ENCODE measurements at places on chromosomes 6 and 20.

GRCh38 chr20:20463933-20464374, 96.0 kb downstream of the INSM1 start:
- peak; percentile 79 for DNase-seq

DNA sequence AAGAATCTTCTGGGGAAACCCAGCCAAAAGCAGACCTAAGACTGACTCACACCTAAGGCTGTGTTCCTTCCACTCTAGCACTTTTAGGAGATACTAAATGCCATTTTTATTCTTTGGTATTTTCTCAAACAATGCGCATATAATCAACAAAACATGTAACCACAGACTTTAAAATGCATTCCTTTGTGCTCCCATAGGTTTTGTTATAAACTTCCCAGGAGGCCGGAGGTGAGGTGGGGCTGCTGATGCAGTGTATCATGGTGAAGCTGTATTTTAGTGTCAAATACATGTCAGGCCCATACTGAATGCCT, 155.2 kb downstream of the BTBD3 start:
- no peak for DNase-seq

DNA sequence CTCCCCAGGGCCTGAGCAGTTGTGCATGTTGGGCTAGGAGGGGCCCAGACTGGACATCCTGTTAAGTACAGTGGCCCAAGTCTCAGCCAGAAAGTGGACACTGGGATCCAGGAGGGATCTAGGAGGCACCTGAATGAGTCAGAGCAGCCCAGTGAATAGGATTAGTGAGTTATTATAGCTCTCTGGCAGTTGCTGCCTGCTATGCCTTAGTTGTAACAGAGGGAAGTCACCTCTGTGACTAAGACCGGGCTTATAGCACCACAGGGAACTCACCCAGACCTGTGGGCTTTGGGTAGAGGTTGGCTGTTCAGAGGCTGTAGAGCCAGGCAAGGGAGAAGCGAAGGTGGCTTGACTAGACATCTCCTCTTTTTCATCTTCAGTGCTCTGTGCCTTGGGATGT, 39.0 kb upstream of the AAR2 start:
- no peak for DNase-seq

DNA sequence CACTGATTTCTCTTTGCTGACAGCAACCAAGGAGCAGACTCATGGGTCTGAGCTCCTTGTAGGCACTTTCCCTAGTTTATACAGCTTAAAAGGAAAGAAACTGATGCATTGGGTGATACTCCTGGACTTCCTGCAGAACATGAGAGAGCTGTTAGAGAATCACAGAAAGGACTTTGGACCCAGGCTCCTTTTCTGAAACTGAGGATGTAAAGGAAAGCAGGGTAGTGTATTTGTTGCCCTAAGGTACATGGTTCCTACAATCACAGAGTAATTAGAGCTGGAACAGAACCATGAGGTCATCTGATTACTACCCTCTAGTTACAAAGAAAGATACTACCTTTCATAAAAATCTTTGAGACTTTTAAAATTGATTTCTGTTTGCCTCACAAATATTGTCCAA, 477.1 kb upstream of the SPTLC3 start:
- DNase-seq: no peak

DNA sequence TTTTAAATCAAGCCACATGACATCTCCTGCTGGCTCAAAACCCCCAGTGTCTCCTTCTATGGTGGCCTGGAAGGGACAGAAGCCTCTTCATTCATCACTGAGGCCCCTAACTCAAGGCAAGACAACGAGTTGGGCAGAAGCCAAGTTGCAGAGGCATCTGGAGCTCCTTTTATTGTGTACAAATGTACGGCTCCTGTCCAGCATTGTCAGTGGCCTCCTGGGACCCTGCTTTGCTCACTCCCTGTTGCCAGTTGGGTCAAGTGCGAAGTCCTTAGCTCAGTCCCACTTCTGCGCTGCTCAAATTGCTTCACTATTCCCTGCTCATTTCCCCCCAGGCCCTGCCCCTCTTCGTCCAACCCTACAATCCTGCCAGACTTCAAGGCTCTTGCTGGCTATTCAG, 181.2 kb upstream of the PMEPA1 start:
- DNase-seq: no peak

GRCh38 chr20:49568278-49569151, 578 bp upstream of the PTGIS start:
- no peak for DNase-seq

DNA sequence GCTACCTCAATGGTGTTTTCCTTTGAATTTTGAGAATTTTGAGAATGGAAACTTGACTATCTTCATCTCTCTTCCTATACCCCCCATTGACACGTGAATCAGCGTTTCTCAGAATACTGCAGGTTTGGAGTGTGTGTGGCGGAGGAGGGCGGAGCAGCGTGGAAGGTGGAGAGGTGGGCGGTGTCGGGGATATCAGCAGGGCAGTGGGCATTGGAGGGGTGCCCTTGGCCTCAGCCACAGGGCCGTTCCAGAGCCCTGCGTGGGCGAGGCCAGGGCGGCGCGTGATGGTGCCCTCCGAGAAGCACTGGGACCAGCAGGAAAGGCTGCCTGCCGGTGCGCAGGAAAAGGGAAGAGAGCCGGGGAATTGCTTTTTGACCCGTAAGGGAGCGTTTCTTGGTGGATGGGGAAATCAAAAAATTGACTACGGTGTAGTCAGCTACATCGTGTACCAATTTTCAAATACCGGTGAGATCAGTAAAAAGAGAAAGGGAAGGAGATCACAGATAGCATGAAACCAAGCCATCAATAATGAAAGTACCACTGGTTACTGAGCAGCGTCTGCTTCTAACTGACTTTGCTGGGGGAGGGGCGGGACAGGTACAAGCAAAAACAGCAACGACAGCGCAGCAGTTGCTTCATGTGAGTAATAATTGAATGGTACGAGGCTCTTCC, 82.7 kb upstream of the DUSP22 start:
- DNase-seq: no peak

GRCh38 chr20:7856756-7857155, 83.5 kb downstream of the HAO1 start:
- DNase-seq: no peak

DNA sequence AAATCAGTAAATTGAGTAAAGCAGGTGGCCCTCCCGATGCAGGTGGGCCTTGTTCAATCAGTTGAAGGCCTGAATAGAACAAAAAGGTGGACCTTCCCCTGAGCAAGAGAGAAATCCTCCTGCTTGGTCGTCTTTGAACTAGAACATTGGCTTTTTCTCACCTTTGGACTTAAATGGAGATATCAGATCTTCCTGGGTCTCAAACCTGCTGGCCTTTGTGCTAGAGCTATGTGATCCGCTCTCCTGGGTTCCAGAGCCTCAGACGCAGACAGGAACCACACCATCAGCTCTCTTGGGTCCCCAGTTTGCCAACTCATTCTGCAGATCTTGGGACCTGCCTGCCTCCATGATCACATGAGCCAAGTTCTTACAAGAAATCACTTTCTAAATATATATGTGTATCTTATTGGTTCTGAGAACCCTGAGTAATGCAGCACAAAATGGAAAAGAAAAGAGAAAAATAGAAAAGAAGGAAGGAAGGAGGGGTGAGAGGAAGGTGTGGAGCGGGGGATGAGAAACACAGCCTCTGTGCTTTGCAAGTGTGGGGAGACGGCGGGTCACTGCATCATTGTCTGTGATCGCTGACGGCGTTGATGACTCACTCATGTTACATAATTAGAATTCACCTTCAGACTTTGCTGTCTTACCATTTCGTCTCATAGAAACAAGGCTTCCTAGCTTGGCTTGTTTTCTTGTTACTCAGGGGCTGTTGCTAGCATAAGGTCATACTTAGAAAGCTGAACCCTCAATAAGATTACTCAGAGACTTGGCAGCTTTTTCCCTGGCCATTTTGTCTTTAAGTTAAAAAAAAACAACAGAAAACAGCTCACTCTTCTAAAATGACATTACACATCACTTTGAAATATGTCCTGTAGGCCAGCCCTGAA, 85.7 kb upstream of the NEDD9 start:
- peak; percentile 14 for DNase-seq

DNA sequence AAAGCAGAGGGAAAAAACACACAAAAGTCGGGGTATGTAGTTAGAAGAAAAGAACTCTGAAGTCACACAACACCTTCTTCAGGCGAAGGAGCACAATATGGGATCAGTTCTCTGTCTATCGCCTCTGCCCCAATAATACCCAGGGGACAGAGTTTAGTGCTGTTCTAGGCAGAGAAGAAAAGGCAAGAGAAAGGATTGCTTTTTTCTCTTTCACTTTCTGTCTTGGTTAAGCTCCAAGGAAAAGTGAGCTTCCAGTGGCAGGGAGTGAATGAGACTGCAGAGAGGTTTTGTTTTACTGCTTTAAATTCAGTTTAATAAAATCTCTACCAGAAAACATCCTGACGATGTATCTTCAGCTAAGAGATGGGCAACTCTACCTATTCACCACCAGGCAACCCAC, 86.6 kb upstream of the STXBP5 start:
- DNase-seq: no peak

DNA sequence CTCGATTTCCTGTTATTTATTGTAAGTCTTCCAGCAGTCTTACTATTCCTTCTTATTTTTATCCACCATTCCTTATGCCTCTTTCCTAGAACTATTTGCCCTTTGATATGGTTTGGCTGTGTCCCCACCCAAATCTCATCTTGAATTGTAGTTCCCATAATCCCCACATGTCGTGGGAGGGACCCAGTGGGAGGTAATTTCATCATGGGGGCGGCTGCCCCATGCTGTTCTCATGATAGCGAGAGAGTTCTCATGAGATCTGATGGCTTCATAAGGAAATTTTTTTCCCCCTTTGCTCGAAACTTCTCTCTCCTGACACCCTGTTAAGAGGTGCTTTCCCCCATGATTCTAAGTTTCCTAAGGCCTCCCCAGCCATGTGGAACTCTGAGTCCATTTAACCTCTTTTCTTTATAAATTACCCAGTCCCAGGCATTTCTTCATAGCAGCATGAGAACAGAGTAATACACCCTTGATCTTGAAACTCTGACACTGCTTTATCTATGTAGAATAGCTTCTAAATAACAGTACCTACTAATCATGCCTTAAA, 48.8 kb downstream of the PLN start:
- no peak for DNase-seq

- DNase-seq: no peak
These were observed 5.4 kb upstream of the MYMX start for GRCh38 chr6:44211284-44211683.

DNA sequence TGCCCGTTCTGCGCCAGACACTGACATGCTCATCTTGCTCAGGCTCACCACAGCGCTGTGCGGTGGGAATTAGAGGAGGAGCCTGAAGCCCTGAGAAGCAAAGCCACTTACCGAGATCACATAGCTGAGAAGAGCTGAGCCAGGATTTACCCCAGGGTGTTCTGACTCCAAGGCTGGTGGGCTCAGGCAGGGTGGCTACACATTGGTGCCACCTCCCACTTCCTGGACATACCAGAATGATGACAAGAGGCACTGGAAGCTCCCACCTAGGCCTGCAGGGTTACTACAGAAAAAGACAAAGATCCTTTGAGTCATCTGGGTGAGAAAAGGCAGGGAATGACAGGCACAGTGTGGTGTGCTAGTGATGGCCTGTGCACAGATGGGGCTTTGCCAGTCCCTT, 24.4 kb upstream of the FKBP1A start:
- no peak for DNase-seq

DNA sequence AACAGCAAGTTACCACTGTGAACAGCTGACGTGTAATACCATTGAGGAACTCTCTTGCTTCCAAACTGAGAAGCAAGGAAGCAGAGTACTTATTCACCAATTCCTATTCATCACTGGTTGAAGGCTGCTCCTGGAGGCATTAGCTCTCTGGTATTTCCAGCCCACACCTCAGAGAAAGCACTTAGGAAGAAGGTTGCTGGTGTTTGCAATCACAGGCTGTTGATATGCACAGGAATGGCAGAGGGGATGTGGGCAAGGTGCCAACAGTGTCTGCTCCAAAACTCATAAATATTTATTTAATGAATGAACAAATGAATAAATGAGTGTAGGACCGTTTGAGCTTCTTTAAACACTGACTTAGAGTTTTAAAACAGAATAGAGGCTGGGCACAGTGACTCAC, 6.9 kb upstream of the RRBP1 start:
- DNase-seq: no peak

DNA sequence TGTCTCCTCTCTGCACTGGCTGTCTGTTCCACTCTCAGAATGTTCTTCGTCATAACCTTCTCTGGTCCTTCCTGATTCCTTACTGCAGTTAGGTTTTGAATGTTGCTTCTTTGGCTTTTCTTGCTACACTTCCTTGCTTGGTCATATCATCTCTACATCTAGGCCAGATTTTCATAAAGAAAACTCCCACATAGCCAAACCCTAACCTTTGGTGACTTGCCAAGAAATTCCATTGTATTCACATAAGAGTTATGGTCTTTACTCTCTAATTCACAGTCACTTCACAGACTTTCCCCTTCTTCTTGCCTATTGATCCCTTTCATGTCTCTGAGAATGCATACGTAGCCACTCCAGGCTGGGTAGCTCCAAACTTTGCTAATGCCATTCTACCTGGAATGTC, 41.9 kb upstream of the SIM1 start:
- no peak for DNase-seq

Data from Ammon's horn (tissue), 1 donor.